ENCODE measurements at places on chromosomes 1 and 21.

GRCh38 chr1:67367370-67368045 lies 59.8 kb downstream of the IL12RB2 start:
- no peak for DNase-seq

DNA sequence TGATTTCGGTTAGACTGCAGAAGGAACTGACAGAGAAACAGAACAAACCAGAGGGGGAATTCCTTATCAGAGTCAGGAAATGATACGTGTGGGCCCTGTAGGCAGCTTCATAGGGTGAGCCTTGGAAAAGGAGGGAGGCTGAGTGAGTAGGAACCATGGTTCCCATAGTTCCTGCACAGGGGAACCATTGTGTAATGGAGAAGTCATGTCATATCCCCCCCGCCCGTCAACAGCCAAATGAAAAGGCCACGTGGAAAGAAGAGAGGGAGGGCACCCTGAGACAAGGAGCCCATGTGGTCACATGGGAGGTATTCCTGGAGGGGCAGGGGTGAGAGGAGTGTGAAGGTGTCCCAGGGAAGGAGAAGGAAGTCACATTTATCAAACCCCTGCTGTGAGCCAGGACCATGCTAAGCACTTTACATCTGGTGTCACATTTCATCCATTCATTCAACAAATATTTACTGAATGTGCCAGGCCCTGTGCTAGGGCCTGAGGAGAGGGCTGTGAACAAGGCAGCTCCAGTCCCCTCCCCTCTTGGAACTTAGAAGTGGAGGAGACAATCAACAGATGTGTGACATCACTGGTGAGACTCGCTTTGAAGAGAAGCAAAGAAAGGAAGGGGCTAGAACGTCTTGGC lies 15.7 kb upstream of the FGR start:
- DNase-seq = no peak

DNA sequence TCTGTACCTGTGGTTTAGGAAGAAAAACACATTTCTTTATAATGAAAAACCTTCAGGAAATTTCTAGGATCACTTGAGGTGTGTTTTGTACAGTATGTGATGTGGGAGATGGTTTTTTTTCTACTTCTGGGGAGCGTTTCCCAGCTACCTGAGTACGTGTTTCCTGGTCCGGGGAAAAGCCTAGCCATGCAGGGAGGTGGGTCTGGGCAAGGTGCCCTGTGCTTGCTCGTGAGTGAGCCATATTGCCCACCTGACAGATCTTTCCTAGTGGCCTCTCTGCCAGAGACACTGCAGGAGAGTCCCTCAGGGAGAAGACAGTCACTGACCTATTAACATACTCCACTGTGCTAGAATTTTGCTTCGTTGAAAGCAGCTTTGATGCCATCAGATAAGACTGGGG lies 41.3 kb downstream of the TRPM2 start:
- no peak for DNase-seq

- DNase-seq = peak; percentile 7
Measured at GRCh38 chr1:212557739-212558692, 50.5 kb upstream of the ATF3 start.

GRCh38 chr1:7650801-7651200 lies 120.3 kb upstream of the VAMP3 start:
- no peak for DNase-seq

DNA sequence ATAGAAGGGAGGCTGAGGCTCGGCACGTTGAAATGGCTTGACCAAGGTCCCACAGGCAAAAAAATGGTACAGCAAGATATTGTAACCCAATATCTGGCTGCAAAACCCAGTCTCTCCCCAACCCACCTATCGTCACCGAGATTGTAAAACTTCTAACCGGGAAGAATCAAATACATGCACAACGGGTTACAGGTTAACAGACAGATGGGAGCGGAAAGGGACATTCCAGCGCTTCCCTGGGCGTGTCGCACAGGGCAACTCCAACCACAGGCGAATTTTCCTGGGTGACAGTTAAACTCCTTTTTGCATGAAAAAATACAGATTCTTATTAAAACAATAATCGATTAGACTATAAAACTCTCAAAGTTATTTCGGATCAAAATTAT lies 31.8 kb upstream of the JUN start:
- no peak for DNase-seq

DNA sequence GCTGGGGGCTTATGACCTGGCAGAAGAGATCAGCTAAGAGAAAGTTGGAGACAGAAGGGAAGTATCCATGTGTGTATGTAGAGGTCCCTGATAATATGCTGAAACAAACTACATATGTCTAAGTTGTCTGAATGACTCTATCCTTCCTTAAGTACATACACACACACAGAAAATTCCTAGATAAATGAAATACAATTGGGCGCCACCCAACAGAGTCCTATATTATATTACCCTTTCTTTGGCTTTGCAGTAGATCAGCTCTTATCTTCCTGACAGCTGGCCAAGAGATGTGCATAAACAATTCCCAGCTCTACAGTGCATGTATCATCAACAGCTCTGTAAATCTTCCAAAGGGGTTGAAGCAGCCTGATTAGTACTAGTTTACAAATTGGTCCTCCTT lies 40.1 kb downstream of the SORT1 start:
- DNase-seq = no peak

GRCh38 chr1:94602316-94602715 lies 60.8 kb upstream of the F3 start:
- DNase-seq = no peak

DNA sequence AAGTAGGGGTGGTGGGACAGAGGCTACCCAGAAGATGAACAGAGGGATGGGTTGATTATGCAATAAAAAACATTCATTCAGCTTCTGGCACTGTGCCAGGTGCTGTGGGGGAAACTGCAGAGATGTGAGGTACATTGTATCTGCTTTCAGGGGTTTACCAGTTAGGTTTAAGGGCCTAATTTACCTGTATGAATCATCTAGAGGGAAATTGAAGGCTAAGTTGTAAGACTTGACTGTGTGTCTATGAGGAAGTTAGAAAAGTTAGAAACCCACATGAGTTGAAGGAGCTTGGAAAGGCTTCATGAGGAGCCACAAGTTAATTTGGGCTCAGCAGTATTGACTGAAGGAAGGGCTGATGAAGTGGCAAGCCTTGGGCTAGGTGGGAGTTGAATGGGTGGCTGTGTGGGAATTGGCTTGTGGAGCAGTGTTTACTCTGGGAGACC lies 36.7 kb upstream of the APOBEC4 start:
- DNase-seq = no peak

DNA sequence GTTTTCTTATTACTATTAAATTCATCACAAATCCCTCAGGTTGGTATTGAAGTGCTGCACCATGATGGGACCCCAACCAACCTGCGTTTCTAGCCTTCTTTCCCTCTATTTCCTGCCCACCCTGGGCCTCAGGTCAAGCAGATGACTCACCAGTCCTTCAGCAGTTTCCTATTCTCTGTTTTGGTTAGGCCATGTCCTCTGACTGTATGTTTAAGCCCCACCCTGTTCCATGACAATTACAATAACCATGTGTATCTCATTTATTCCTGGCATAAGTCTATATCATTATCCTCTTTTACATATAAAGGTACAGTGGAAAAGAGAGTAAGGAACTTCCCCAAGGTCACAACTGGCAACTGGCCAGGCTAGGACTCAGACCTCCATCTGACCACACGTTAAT lies 5.3 kb upstream of the FAM78B start:
- DNase-seq = no peak

DNA sequence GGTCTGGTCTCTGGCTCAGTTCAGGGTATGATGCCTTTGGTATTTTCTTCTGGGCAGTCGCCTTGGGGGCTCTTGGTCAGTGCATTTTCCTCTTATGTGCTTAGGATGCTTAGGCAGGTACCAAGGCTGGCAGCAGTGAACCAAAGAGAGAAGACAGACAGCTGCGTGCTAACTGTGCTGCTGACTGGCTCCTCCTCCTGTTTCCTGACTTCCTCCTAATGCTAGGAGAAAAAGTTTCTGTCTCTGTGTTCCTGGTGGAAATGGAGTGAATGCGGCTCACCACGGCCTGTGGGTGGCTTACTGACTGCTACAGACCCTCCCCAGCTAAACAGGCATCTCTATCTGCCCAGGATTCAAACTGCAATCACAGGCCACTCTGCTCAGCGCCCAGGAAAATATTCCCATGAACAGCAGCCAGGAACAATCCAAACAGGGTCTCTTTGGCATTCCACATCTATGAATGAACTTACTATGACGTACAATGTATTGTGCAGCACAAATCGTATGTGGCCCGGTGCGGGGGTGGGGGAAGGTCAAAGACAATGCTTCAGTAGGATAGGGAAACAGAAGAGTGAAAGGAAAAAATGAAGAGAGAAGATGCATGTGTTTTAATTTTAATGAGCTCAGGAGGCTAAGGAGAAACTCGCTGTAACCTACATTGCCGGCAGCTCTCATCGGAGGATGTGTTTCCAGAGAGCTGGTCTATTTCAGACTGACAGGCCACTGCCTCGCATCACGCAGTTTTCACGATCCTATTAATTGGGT lies 2.8 kb downstream of the ABCG1 start:
- DNase-seq = no peak

GRCh38 chr1:202681736-202682420 lies 28.4 kb downstream of the SYT2 start:
- DNase-seq = no peak

- no peak for DNase-seq
Measured at GRCh38 chr1:246104927-246105326, 402.2 kb downstream of the SMYD3 start.

DNA sequence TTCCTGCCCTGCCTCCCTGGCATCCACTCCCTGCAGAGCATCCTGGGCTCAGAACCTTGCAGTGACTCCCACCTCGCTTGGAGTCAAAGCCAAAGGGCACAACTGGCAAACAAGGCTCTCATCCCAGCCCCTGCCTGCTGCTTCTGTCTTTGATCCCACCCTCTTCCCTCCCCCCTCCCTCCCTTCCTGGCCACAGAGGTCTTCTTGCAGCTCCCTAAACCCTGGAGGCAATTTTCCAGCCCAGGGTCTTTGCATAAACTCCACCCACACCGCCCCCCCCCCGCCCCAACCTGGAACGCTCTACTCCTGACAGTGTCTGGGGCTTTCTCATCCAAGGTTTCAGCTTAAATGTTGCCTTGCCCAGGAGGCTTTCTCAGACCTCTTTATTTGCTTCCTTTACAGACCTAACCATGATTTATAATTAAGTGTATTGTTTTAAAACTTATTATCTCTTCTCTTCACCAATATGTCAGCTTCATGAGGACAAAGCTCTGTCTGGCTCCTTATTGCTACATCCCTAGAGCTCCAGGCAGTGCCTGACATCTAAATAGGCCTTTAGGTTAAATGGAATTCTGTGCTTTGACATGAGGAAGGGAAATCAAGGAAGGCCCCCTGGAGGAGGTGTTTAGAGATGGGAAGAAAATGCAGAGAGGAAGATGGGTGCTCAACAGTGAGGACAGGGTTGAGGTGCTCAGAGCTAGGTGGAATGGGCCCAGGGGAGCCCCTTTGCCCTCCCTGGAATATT lies 37.7 kb upstream of the PADI1 start:
- DNase-seq = no peak

DNA sequence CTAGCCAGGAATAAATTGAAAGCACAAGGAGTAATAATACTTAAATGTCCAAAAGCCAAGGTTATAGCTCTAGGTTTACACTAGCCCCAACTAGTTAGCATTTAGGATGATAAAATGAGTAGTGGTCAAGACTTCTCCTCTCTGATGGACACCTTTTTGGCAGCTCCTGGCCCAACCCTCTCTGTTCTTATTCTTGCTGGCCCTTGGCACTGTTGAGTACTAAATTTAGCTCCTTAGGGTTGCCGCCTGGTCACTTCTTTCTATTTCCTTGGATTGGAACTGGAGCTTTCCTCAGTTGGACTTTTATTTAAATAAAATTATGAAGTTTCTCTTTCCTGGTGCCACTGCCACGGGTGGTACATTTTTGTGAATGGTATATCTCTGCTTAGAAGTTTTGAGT lies 28.3 kb downstream of the ARID1A start:
- DNase-seq = no peak

- no peak for DNase-seq
Measured at GRCh38 chr1:110418729-110419128, 11.2 kb upstream of the LAMTOR5 start.

DNA sequence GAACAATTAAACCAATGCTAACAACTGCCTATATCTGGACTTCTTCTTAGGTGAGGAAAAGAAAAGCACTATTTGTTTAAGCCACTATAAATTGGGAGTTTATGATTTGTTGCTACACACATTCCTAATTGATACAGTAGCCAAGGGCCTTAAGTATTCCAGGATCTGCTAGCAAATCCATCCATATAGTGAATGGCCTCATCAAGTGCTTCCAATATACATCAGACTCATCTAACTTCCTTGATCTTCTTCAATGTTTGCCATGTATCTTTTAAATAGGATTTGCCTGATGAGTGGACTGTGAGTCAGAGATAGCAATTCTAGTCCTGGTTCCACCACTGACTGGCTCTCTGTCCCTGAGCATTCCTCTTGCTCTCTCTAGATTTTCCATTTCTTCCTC lies 430.2 kb downstream of the OMA1 start:
- no peak for DNase-seq

GRCh38 chr1:236502972-236503639 lies 20.7 kb upstream of the LGALS8 start:
- no peak for DNase-seq

GRCh38 chr1:91505086-91505485 lies 4.4 kb downstream of the CDC7 start:
- no peak for DNase-seq

- no peak for DNase-seq
Measured at GRCh38 chr1:73097917-73098316, 815.6 kb upstream of the NEGR1 start.

DNA sequence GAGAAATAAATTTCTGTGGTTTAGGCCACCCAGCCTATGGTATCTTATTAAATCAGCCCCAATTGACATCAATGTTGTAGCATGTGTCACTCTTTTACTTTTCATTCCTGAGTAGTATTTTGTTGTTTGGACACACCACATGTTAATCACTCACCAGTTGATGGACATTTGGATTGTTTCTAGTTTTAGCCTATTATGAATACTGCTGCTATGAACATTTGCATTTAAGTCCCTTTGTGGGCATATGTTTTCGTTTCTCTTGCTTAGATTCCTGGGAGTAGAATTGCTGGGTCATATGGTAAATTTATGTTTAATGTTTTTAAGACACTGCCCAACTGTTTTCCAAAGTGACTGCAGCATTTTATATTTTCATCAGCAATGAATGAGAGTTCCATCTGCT lies 50.2 kb upstream of the NUF2 start:
- DNase-seq = no peak

GRCh38 chr1:231806623-231807495 lies 180.3 kb downstream of the DISC1 start:
- DNase-seq = no peak

DNA sequence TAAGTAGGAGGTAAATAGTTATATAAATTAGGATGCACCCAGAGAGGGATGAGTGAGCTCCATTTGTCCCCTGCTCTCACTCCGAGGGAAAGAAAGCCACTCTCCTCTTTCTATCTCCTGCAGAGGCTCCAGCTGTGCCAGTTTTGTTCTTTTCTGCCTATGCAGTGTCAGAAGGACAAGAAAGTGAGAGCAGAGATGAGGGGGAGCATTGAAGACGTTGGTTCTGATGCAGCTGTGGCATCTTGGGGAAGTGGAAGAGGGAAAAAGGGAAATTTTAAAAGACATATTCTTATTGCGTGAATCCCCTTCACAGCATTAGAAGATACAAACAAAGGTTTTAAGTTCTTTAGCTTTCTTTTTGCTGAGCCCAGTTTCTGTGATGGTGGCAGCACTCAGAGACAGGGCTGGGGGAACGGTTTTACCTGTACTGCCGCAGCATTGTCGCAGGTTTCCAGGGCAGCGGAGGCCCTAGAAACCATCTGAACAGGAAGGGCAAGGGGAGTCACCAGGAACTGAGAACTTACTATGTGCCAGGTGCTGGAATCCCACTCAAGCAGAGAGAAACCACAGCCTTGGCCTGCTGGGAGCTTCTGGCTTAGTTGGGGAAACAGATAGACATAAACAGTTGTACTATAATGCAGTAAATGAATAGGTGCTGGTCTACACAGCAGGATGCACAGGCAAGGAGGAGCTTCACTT lies 44.9 kb upstream of the USP24 start:
- DNase-seq = no peak

Measured in activated CD8-positive, alpha-beta memory T cell treated with anti-CD3 and anti-CD28 coated beads for 4 hours (primary cell).